SHP77 (cell line): ENCODE measurements at places on chromosomes 12 and 14.

GRCh38 chr14:55316564-55316963, 45.3 kb downstream of the FBXO34 start:
- DNase-seq: no peak

DNA sequence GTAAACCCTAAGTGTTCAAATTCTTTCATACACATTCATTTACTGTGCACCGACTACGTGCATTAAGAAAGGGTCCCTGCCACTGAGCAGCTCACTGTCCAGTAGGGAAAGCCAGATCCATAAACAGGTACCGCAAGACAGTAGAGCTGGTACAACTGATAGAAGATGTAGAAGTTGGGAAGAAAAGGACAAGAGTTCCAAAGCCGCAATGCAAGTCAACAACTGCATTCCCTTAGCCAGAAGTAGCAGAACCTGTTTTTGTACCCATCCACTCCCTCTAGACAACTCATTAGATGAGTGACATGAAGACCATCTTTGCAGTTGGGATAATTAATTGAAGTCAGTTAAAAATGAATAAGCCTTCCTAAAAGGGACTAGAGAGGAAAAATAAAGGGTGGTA, 1.3 kb downstream of the SENP1 start:
- no peak for DNase-seq

DNA sequence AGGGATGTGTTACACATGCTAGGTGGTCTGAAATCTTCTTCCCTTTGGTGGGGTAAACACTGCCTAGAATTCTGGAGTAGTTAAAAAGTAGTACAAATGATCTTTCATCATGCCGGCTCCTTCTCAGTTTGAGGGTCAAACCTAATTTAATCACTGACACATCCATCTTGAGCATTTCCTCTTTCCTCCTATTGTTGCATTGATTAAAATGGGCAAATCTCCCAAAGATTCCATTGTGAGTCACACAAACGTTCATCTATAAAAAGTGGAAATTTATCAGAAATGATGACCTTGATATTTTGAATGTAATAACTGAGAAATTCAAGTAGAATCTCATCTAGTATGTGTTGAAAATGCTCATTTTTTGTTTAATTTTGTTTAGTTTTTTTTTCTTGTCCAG, 996.0 kb downstream of the NRXN3 start:
- no peak for DNase-seq

GRCh38 chr12:64618953-64619590, 8.8 kb downstream of the RASSF3 start:
- no peak for DNase-seq

- DNase-seq: no peak
Measured at GRCh38 chr12:38373784-38374183, 57.2 kb downstream of the ALG10B start.

DNA sequence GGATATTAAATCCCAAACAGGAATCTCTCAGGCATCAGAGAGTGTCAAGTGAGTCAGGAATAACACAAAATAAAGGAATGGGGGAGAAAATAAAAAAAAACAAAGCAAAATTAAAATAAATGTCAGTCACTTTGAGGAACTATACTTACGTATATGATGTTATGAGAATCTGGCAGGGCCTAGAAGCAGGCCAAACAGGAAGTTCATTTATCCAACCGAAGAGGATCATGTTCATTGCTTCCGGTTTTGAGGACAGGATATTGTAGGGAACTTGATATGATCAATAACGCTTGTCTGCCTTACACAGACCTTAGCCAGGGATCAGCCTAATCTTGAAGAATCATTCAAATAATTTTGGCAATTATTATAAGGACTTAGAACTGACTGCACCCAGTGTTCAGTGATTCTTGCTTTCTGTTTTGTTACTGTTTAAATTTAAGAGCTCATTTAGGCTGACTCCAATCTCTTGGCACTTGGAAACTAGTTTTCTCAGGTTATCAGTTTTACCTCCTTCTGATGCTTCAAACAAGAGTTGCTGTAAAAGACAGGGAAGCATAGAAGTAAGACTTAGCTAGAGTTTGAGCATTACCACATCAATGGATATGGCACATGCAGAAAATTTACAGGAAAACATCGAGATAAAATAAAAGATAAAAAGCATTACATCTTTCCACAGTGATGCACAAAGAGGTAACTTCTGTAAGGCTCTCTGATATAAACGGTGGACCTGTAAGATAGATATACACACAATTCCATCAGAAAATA, 53.4 kb downstream of the ZFC3H1 start:
- no peak for DNase-seq

DNA sequence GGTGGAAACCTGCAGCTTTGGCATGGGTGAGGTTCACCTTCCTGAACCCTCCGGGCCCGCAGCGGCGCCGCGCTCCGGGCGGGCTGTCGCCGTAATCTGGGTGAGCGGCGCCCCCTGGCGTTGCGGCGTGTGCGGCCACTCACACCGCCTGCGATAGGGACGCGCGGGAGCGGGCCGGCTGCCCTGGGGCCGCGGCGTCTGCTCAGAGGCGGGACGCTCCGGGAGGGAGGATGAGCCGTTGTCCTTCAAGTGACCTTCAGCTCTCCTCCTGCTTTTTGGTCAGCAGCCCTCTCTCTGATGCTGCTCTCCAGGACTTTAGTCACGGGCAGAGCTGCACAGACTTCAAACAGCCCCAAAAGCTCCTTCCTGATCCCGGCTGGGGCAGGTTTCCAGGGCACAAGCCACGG, 211.7 kb upstream of the FKBP4 start:
- peak; percentile 31 for DNase-seq

DNA sequence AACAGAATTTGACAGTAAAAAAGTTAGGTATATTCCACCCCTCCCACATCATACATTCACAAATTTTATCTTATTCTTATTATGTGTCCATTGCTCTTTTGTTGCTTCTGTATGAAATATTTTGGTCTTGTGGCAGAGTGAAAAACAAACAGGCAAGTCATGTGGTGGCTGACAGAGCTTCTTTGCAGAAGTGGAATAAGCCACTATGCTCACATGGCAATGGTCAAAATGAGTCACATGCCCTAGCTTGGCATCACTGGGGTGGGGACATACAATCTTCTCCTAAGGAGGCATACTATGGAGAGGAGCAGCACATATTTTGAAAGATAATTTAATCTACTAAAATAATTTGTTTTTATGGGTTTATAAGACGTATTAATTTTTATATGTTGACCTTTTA, 27.7 kb upstream of the CMA1 start:
- no peak for DNase-seq
